HT1080 (cell line): ENCODE measurements at places on chromosomes 3 and 15. TPM values are rescaled to one million over a fixed set of nuclear protein-coding genes. Genes with fewer than 3 reads are reported as not detected.

The A4GNT gene
- not detected in 2 replicates for total RNA-seq

The KLHL40 gene
- total RNA-seq = not detected in 2 replicates

DNA sequence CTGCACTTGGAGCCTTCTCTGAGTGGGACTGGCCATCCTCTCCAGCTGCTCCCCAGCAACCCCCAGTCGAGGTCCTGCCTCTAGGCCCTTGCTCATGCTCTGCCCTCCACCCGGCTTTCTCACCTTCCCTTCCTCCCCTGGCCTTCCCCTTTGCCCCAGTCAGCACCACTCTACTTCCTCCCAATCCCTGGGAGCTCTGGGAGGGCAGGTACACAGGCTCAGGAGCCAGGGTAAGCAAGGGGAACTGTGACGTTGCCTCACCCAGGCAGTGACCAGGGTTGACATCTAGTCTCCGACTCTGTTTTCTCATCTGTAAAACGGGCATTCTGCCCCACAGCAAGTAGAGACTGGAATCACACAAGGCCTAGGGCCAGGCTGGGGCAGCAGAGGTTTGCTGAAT lies 66.6 kb upstream of the TMEM115 start:
- no peak for DNase-seq

DNA sequence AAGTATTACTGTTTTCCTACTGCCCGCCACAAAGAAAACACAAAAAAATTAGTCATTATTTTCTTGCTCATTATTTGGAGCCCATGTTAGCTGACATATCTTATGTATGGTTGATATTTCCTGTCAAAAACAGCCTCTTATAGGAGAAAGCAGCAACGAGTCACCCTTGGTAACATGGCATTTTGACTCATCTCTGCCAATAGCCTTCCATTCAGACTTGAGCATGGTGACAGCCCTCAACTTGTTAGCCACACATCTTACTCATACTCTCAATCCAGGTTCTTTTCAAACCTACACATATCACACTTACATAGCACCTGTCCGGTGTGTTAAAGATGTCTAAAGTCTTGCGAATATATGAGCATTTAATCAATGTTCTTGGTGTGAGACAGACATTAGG lies 109.4 kb upstream of the SAMMSON start:
- DNase-seq = peak; percentile 75

DNA sequence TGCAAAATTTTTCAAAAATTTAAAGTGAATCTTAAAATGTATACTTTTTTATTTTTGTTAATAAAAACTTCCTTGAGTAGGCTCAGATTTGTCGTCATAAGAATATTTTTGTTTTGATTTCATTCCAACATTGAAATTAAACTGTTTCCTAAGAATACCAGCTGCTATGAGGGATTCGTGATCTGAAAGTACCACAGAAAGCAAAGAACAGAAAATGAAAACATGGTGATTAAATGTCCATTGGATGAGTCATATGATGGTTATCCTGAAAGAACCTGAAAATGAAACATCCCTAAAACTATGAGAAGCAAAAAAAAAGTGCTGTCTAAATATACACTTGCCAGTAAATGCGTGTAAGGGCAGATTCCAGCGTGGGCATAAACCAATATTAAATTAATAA lies 143.8 kb downstream of the GMNC start:
- peak; percentile 74 for DNase-seq
